ENCODE measurements at places on chromosomes 7 and 10.

GRCh38 chr10:119139464-119140067, 25.9 kb downstream of the SFXN4 start:
- peak; percentile 19 for DNase-seq

DNA sequence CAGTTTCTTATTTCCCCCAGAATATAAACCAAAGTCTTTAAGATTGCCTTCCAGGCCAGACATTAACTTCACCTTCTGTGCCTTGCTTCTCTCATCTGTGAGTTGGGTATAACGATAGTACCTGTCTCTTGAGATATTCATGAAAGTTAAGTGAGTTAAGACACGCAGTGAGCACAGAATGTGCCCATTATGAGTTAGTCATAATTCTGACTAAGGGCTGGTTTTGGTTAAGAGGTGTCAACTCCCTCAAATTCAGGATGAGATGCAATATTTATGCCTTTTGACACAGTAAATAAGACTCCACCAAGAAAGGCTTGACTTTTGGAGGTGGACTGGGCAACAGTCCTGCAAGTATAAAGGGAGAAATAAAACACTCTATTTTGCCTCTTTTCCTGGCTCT, 528.7 kb upstream of the IGFBP3 start:
- no peak for DNase-seq

- DNase-seq: no peak
Measured at GRCh38 chr7:28573059-28573553, 160.8 kb downstream of the CREB5 start.

DNA sequence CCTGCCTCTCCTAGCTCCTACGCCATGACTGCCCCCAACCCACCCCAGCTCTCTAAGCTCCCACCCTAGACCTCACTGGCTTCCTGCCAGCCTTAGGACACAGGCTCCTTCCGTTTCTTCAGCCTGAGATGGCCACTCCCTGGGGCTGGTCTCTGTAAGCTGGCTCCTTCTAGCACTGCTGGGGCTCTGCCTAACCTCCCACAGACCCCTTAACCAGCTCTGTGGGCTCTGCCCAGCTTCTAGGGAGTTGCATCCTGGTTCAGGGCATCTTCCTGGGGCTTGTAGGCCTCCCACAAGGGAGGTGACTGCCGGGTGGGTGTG, 478.6 kb upstream of the KLF6 start:
- DNase-seq: no peak

- no peak for DNase-seq
Measured at GRCh38 chr10:15742836-15743235, 23.1 kb upstream of the ITGA8 start.

- no peak for DNase-seq
Measured at GRCh38 chr7:24504040-24504439, 69.2 kb upstream of the PALS2 start.

DNA sequence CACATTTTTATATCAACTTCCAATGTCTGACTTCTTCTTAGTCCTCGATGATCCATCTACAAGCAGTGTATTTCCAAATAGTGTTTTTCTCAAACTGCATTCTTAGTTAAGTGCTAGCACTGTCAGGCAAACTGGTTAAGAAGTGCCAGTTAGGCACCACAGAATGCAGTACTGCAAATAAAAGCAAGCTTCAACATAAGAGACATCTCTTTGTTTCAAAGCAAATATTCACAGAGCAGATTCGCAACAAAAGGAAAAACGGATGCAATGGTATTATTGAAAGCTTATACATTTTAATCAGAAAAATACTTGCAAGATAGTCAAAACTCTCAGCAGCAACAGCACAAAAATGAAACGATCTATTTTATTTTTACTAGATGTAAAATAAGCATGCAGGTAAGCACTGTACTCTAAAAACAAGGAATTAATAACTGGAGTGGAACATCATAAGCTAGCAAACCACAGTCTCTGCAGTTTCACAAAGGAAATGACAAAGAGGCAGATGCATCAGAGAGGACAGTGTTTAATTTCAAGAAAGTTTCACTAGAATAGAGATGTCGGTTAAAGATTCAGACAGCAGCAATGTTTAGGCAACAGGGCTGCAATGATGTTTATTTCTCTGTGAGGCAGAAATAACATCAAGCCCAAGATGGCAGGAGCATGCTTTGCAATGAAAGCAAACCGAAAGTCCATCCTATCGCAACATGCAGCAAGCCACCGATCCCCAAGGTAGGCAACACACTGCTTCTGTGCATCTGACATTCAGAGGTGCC, 82.0 kb downstream of the FGFR2 start:
- no peak for DNase-seq

- no peak for DNase-seq
Measured at GRCh38 chr10:84348860-84349259, 20.5 kb downstream of the CCSER2 start.

GRCh38 chr10:80516506-80517075, 21.1 kb upstream of the SH2D4B start:
- DNase-seq: no peak

DNA sequence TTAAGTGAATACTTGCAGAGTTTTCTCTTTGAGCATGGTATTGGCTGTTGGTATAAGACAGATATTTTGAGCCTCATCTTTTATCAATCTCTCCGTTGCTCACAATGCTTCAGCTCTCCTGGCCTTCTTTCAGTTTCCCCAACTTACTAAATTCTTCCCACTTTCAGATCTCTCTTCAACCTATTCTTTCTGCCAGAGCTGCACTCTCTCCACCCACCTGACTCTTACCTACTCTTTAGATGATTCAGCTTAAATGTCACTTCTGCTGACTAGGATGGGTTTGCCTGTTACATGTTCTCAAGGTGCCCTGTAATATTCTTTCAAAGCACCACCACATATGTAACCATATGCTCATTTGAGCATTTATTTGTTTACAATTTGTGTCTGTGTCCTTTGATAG, 1.6 kb downstream of the EXOSC1 start:
- no peak for DNase-seq

GRCh38 chr10:34507217-34507616, 307.9 kb downstream of the PARD3 start:
- no peak for DNase-seq

DNA sequence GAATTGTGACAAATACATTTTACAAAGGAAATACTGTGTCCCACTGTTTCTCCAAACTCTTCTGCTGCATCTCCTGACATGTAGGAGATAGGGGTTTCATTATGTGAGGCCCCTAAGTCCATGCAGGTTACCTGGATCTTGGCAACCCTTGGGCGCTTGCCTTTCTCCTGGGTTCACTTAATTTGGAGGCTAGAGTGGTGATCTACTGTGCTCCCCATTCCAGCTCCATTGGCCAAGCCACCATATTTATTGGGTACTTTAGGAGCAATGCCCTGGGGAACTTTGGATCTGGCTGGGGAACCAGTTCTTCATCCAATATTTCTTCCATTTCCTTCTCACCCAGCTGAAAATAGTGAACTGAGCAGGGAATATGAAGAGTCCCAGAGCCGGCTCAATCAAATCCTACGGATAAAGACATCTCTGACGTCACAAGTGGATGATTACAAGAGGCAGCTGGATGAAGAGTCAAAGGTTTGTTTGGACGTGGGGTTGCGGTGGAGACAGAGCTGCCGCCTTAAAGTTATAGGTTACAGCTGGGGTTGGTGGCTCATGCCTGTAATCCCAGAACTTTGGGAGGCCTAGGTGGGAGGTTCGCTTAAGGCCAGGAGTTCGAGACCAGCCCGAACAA, 18.5 kb downstream of the MYH16 start:
- DNase-seq: no peak

GRCh38 chr10:132876131-132876860, 66.1 kb downstream of the CFAP46 start:
- DNase-seq: no peak

DNA sequence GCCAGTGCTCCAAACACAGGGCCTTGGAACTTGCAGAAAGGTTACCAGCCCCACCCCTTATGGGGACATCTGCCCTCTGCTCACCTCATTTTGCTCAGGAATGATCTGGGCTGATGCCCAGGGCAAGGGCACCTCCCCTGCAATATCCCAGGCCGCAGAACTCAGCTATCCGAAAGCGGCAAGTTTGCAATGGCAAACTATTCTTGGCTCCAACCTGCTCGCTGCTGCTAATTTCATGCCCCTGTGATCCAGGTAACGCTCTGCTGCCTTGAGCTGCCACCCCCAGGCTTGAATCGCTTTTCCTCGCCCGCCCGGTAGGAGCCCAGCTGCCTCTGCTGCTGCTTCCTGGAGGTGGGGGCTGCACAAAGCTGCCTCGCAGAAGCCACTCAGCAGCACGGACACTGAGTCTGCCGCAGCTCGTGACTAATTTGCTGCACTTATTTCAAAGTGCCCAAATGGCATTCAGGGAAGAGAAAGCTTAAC, 18.2 kb downstream of the SLC29A3 start:
- no peak for DNase-seq

- DNase-seq: no peak
Measured at GRCh38 chr7:101172854-101173751, 7.0 kb downstream of the NAT16 start.

GRCh38 chr10:97686301-97686961, 610 bp downstream of the AVPI1 start:
- DNase-seq: no peak

GRCh38 chr10:86413046-86413728, 46.6 kb upstream of the GRID1 start:
- no peak for DNase-seq
